CD4-positive, alpha-beta T cell treated with Interleukin-1 beta for 1 hour (primary cell): ENCODE measurements at places on chromosomes 5 and 9.

DNA sequence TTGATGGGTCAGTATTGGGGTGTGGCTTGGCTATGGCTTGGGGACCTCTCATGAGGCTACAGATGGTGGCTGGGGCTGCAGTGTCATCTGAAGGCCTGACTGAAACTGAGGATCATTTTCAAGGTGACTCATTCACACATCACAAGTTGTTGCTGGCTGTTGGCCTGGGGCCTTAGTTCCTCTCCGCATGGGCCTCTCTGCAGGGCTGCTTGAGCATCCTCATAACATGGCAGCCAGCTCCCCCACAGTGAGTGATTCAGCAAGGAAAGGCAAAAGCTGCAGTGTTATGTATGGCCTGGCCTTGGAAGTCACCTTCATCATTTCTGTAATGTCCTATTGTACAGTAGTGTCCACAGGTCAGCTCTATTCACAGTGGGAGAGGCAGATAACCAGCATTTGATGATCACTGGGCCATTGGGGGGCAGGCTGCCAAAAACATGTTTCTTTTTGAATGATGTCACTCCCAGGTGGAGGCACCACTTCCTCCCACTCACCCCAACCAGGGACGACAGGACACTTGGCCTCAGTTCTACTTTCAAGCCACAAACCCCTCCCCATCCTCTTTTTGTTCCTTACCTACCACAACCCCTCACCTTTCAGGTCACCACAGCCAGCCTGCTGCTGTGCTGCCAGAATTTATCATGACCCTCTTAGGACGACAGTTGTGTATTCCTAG lies 14.4 kb downstream of the FGD3 start:
- DNase-seq, result peak; percentile 34

GRCh38 chr5:66553368-66553912 lies 42.8 kb upstream of the MAST4 start:
- no peak for DNase-seq

- DNase-seq, result no peak
These were observed 75.9 kb downstream of the AUH start for GRCh38 chr9:91285729-91286353.

- no peak for DNase-seq
These were observed 551.1 kb downstream of the CAAP1 start for GRCh38 chr9:26341545-26341944.

DNA sequence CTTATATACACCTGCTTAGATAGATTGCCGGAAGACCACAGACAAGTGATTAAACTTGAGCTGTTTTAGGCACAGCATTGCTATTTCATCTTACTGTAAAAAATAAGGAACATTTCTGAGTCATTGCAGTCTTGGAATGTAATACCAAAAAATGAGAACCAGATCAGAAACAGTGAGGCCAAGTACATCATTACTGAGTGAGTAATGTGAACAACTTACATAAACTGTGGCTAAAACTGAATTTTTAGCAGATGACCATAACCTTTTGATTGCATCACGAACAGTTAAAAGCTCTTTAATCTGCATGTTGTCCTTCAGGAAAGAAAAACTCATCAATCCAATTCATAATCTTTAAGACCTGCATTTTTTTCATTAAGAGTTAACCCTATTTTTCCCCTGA lies 157.1 kb upstream of the FGF10 start:
- DNase-seq, result no peak

GRCh38 chr9:83239747-83240146 lies 176.8 kb upstream of the RASEF start:
- no peak for DNase-seq

GRCh38 chr5:56818450-56819037 lies 3.2 kb downstream of the MAP3K1 start:
- no peak for DNase-seq

- no peak for DNase-seq
These were observed 76.4 kb upstream of the NUDT12 start for GRCh38 chr5:103638979-103639378.

DNA sequence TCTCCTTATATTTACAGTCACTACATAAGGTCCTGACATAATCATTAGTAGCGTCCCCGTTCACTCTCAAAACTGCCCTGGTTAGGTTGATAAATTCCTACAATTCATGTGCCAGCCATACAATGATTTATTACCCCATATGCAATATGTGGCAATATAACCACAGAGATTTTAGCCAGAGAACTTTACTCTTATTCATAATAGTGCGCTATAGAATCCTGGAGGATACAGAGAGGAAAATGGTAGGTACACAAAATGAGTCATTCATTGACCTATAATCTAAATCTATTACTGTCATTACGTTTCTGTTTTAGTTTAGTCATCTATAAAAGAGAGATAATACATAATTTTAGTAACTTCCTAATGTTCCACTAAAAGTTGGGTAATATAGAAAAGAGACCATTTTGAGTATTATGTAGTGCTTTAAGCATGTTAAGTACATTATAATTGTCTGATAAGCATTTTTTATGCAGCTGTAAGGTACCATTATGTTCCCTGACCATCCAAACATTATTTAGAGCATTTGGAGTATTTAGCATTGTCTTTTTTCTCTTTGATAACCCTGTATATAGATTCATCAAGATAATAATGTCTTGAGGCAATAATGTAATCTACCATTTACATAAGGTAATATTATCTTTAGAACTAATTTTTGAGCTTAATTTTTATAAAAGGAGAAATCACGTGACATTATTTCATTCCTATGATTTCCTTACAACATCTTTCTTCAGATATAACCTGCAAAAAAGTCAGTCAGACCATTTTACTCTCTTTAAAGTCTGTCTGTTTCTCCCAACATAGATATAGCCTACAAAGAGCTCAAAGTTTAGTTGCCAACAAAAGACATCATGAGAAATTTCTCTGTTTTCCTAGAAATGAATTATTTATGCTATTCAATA lies 655.5 kb upstream of the ZNF608 start:
- no peak for DNase-seq

DNA sequence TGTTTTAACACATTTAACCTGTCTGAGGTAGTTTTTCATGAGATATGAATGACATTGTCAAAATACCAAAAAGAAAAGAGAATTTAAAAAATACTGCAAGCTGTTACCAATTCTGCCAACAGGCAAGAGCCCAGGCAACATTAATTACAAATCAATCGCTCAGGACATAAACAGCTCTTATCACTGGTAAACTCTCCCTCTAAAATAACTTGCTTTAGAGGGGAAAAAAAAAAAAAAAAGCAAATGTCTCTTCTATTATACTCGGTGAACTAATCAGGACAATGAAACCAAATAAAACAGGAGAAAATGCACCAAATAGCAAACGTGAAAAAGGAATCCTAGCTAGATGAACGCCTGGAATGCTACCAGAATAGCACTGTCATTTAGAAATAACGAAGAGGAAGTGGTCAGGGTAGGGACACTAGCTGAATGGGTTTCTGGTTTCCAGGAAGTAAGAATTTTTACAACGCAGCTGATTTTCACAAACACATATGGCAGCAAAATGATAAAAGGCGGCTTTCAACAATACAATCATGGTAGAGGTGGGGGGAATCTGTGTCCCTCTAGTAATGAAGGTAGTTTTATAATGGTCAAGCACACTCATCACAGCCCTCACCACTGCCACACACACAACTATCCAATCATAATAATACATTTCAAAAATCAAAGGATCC lies 94.9 kb downstream of the DENND1A start:
- no peak for DNase-seq

- DNase-seq, result no peak
These were observed 509.1 kb downstream of the DTWD2 start for GRCh38 chr5:118479285-118479684.

DNA sequence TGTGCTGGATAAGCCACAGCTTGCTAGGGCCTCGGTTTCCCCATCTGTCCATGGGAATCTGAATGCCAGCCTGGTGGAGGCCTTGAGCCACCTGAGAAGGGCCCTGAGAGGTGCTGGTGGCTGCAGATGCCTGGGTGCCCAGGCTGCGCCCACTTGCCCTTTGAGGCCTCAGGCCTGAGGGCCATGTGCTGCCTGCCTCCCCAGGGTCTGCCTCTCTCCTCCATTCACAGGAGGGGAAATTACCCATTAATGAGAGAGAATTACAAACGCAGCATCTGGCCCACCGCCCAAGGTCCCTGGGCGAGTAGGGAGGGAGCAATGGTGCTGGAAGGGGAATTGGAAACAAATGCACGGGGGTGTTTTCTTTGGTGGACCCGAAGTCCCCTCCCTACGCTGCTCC lies 59.6 kb downstream of the BARX1 start:
- DNase-seq, result no peak

DNA sequence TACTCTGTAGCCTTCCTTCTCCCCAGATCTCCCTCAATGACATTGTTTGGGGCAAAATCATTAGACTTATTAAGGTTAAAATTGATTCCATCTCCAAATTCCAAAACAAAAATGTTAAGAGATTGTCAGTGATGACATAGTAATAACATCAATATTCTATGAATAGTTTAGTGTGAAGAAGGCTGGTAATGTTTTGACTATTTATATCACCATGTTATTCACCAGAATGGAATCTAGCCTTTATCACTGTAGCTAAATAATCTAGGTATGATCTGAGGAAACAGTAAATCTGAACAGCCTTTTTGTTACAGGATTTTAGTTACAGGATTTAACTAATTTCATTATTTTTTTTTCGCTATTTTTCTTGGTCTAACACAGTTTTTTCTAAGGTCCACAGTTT lies 929 bp upstream of the PLPP6 start:
- DNase-seq, result no peak

DNA sequence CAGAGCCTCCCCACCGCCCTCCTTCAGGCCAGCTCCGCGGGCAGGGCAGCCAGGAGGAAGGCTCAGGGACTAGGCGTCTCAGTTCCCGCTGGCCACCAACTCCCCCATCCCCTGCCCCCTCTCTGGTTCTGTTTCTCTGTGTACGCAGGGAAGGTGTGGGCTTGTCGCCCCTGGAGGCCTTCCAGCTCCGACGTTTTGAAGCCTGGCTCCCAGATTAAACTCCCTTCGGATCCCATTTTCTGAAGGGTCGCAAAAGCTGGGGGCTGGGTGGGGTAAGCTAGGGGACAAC lies 346 bp downstream of the ATOX1 start:
- DNase-seq, result peak; percentile 2

GRCh38 chr5:40374853-40375252 lies 304.9 kb upstream of the PTGER4 start:
- no peak for DNase-seq

DNA sequence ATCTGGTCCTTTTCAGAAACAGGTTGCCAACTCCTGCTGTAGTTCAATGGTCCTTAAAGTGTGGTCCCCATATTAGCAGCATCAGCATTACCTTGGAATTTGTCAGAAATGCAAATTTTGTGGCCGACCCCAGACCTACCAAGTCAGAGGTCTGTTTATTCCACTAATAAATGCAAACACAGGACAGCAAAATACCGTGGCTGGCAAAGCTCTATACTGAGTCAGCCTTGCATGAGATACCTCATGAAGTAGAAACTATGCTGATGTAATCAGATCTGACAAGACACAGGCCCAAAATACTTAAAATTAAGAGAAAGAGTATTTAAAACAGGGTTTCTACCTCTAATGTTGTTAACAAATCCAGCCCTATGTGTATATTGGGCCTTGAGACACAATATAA lies 3.0 kb downstream of the GOLM1 start:
- no peak for DNase-seq

DNA sequence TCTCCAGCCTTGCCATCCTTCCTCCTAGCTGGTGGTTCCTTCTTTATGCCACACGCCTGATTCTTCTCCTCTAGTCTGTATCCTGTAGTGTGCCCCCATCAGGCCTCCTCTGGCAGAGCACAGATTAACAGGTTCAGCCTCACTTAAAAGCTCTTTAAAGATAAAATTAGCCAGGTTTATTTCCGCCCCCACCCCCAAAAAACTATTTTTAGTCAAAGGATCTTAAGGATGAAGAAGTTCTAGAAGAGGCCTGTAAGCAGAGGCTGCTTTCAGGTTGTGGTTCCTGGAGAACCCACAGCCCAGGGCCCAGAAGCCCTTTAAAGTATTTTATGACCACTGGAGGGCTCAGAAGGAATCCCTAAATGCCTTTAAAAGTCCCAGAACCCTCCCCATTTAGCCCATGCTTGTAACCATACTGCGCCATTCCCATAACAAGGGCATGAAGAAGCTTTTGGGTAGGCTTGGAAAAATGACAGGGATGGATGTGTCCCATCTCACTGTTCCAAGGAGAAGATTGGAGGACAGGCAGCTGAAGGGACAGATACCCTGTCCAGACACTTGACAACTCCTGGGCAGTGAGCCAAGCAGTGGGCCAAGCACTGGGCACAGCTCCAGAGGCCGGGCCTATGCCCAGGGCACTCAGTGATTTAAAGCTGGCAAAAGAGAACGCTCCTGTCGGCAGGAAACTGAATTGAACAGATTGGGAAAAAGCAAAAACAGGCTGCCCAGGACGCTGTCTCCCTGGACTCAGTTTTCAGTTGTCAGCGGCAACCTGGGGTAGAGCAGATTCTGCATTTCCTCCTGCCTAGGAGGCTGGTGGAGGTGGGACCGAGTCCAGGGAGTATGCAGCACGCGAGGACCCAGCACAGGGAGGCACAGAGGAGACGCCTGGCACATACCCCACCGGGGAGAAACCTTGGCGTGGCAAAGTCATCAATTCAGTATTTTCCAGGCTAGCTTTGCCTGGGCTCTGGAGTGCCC lies 106.3 kb upstream of the SSBP2 start:
- DNase-seq, result no peak

GRCh38 chr5:140355546-140355945 lies 4.4 kb upstream of the SLC4A9 start:
- DNase-seq, result no peak
